ENCODE measurements at places on chromosomes 5 and 9.

GRCh38 chr9:16871336-16872151 lies 1.1 kb upstream of the BNC2 start:
- no peak for DNase-seq

DNA sequence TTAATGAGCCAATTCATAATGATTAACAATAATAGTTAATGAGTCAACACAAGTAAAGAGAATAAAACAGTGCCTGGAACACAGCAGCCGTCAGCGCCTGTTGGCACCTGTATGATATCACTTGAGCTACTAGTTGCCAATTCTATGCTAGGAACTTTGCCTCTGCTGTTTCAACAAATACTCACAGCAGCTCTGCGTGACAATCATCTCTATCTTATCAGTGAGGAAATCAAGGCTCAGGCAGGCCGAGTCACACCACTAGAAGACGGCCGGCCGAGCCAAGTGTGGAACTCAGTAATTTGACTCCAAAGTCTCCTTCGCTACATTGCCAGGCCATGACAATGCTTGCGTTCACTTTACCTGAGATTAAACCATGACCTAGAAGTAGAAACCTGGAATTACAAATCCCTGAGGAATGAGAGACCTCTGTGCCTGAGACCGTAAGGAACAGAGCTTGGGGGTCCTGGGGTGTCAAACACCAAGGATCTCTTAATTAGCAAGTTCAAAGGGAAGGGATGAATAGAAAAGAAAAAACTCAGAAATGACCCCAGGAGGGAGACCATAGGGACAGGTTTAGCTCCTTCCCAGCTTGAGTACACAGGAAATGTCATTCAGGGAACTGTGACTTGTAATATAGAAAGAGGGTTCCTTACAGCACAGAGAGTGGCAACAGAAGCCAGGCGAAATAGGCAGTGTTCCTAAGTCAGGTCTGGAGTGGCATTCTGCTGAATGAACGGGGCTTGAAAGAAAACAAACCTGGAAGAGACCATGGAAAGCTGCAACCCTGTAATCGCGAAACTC lies 109.1 kb downstream of the SUSD1 start:
- DNase-seq, result no peak

- DNase-seq, result no peak
Observed at GRCh38 chr5:170109059-170110031, 3.6 kb downstream of the FOXI1 start.

DNA sequence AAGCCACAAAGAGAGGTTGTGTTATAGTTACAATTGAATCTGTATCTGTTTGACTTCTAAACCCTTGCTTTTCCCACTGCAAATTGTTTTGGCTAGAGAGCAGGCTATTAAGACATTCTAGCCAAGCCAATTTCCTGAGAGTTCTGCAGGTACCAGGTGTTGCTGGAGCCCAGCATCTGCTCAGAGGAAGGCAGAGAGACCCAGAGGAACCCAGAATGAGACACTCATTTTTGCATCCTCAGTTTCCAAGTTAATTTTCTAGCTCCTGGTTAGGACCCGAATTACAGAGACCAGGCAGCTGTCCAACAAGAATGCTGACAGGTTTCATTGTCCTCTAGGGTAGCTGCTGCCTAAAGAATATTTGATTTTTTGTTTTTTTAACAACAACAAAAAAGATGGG lies 266.2 kb downstream of the TRIM32 start:
- DNase-seq, result no peak

GRCh38 chr9:37455884-37456647 lies 9.2 kb downstream of the ZBTB5 start:
- no peak for DNase-seq

DNA sequence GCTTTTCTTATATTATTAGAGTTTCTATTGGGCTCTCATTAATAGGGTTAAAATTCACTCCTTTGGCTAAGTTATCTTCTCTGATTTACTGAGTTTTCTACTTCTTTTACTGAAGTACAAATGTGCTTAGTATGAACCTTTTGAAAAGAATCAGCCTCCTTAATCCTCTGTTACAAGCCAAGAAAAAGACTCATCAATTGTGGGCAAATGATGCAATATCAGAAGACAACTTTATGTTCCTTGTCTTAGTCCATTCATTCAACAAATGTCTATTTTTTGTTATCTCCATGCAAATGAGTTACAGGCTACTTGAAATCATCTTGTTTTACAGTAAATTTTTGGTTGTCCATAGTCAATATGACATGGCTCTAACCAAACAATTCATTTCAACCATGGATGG lies 40.3 kb downstream of the SNCAIP start:
- DNase-seq, result no peak

DNA sequence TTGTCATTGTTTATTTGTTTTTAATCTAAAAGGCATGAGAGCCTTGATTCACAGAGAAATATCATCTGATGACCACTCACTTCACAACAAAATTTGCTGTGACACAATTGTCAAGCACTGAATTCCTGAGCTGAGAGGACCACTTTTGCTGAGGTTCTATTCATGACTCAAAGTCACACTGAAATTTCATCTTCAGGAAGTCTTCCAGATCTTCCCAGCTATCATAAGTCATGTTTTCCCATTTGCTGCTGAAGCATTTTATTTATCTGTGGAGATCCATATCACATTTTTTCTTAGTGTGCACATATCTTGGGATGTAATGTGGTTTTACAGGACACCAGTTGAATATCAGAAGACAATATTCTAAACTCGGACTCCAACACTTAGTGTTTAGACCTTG lies 255.1 kb upstream of the TRIM32 start:
- no peak for DNase-seq

DNA sequence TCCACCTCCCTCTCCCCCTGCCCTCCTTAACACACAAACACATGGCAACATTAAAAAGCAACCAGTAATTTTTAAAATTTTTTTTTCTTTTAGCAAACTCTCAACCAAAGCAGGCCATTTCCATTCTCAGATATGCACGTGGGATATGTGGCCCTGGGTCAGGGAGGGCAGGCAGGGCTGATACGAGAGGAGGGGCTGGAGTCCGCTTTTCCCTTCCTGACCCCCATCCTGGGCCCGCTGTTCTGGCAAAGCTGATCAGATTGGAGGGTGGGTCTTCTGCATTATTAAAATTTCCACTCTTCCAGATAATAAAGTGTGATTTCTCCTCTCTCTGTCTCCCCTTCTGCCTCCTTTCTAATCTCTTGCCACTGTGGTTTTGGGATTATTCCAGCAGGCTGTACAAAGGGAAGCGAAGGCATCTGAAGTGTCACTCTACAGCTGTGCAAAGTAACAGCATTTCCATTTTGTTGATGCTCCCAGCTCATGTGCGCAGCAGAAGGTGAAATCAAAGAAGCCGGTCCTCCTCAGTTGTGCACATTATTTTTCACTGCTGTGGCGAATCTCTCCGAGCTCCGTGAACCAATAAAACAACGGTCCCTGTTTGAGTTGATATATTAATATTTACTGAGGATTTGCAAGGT lies 12.0 kb downstream of the IRX1 start:
- DNase-seq, result no peak

DNA sequence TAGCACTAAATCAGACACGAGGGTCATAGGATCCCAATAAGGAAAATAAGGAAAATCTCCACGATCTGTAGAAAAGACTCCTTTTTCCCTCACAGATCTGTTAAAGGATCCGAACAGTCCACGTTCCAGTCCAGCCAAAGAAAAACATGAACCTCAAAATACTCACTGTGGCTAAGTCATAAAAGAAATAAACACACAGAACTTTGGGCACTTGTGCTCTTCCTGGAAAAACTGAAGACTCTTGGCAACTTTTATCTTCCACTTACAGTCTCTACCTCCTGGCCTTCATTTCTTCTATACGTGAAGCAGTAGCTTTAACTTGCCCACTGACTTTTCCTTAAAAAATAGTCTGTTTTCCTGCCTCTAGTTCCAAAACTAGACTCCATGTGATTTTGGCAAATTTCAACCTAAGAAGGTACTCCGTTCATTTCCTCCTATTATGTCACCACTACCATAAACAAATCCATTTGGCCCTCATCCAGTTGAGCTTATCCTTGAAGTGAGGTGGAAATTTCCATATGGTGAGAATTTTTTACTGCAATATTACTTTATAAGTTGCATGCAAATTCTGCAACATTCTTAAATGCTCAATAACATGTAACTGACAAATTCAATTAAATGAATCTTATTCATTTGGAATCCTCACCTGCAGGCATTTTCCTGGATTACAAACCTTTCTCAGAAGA lies 5.3 kb upstream of the LHFPL2 start:
- DNase-seq, result no peak

- no peak for DNase-seq
Observed at GRCh38 chr5:168853972-168854371, 274.8 kb upstream of the PANK3 start.

- peak; percentile 69 for DNase-seq
Observed at GRCh38 chr9:135253305-135254004, 166.0 kb downstream of the OLFM1 start.

DNA sequence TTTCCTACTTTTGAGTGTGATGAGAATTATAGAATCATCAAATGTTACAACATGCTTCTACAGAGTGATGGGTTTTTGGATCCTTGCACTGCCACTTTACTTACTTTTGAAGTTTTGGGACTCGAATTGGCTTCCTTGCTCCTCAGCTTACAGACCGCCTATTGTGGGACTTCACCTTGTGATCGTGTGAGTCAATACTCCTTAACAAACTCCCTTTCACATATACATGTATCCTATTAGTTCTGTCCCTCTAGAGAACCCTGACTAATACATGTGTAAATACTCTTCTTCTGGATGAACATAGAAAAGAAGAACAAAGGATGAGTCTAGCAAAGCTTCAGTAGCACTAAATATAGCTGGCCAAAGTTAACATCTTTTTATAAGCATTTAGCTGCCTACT lies 98.7 kb upstream of the PDE4D start:
- DNase-seq, result no peak

- no peak for DNase-seq
Observed at GRCh38 chr5:177276886-177277285, 26.6 kb downstream of the RAB24 start.

- no peak for DNase-seq
Observed at GRCh38 chr9:124537926-124538325, 30.7 kb upstream of the NR5A1 start.

- peak; percentile 1 for DNase-seq
Observed at GRCh38 chr5:16392718-16393117, 72.9 kb downstream of the ZNF622 start.

- no peak for DNase-seq
Observed at GRCh38 chr9:5514617-5515260, 4.4 kb downstream of the PDCD1LG2 start.

All from H1 (cell line).